ENCODE measurements at places on chromosomes 12 and 14.

DNA sequence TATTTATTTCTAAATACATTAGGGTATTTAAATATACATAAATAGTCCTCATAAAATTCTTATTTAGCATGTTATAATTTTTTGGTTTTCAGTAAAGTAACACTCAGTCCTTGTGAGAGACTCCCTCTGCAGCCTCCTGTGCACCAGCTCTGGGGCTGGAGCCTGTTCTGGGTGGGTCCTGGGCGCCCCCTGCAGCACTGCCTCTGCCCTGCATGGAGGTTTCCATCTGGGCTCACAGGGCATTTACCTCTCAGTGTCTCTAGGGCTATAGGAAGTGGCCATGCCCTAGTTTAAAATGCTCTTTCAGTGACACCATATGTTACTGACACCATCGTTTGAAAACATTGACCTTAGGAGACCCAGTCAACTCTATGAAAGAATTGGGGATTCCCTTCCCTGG lies 1155.2 kb downstream of the TMEM121 start:
- DNase-seq, result no peak

- no peak for DNase-seq
Observed at GRCh38 chr12:97142737-97143410, 235.8 kb downstream of the NEDD1 start.

DNA sequence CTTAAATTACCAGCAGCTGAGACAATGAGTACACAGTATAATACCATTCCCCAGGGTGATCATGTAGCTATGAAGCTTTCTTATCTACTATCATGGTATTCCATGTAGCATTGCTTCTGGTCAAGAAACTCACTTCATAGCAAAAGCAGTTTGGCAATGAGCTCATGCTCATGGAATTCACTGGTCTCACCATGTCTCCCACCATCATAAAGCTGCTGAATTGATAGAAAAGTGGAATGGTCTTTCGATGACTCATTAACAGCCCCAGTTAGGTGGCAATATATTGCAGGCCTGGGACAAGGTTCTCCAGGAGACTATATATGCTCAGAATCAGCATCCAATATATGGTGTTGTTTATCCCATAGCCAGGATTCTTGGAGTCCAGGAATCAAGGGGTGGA lies 553.7 kb downstream of the FOXG1 start:
- DNase-seq, result no peak

DNA sequence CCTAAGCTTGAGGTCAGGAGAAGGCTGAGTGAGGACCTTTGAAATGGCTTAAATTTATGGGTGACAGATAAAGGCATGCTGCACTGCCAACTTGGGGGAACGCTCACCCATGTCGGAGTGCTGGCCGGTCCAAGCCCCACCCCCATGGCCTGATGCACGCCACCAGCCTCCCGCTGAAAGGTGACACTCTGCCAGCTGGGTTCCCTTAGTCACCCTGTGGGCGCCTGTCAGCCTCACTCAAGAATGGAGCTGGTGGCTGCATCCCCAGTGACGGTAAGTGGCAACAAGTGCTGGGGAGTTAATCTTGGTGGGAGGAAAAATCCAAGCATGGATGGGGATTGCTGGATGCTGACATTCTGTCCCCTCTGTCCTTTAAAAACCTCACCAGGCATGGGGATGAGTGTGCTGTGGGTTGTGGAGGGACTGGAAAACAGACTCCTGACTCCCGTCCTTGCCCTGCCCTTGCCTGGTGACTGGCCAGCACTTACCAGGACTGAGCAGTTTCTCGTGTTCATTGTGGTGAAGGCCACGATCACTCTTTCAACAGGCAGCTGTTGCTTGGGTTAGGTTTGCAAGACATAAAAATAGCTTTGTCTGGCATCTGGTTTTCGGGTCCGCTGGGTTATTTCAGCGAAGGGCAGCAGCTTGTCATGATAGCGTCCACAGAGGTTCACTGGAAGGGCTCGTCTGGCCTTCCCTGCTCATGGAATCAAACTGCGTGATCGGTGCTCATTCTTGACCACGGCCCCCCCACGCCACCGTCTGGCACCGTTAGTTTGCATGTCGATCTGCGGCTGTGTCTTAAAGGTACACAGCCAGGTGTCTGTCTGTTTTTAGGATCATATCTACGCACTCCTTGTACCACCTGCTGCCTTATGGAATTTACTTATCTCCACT lies 15.0 kb downstream of the ACACB start:
- DNase-seq, result no peak

- no peak for DNase-seq
Observed at GRCh38 chr14:63654346-63654745, 12.7 kb upstream of the WDR89 start.

DNA sequence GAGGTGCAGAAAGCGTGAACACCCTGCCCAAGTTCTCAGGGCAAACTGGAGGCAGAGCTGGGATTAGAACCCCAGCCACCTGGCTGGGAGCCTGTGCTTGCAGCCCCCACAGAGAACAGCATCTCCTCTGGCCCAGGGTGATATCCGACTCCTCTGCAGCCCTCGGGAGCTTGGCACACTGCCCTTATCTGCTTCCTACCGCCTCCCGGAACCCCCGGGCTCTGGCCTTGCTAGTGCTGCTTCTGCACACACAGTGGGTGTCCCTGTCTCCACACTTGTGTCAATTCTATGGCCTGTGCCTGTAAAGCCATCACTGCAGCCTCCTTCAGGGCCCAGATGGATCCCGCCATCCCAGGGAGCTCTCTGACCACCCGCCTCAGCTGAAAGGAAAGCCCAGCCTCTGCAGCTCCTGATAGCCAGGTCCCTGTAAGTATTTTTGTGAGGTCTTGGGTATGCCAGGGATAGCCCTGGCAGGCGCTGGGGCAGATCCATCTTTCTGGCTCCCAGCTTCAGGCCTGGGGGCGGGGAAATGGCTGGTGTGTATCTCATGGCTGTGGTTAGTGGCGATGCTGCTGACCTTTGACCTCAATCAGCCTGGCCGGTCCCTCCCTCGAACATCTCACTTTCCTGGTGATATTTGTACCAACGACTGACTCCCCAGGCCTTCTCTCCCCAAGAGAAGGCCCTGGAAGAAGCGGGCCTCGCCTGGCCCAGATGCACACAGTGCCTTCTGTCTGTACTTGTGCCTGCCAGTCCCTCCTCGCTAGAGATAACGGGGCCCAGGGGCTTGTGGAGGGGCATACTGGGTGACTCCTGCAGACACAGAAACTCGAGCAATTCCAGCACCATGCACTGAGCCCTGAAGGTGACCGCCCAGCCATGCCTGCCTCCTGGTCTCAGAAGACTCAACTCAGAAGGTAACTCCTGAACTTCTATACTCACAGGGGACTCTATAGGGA lies 183.8 kb downstream of the CALM1 start:
- DNase-seq, result no peak

GRCh38 chr12:32273712-32274111 lies 125.6 kb upstream of the FGD4 start:
- no peak for DNase-seq

DNA sequence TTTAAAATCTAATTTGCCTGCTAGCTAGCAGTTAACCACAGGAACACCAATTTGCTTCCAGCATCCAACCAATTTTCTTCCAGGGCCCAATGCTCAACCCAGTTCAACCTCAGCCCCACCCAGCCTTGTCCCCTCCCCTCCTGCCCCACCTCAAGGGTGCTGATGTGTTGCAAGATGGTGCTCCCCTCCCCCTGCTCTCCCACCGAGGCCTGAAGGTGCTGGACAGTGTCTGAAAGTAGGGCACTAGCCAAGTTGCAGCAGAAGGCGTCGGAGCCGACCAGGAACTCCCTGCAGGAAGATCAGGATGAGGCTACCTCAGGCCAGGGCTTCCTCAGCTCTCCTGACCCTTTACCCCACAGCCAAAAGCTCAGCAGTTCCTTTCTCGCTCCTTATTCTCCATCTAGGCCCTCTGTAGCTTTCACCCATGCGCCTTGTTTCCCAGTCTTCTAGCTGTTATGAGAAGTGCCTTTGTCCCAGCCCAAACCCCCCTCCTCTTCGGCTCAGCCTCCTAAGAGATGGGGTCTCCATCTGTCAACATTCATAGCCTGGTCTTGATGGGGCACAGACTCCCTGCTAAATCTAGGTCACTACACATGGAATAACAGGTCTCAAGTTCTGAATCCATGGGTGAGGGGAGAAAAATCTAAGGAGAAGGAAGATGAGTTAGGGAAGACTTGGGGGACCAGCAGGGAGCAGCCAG lies 3.6 kb downstream of the STAT6 start:
- no peak for DNase-seq

All from breast epithelium (tissue), 4 donors.